Dermis blood vessel endothelial cell (primary cell): ENCODE measurements at places on chromosomes 5 and 9. TPM values are rescaled to one million over a fixed set of nuclear protein-coding genes. Genes with fewer than 3 reads are reported as not detected.

The CACFD1 gene
- 12.8 and 21.4 TPM in 2 replicates for total RNA-seq

The TMC1 gene
- 0.74 and 3.4 TPM in 2 replicates for total RNA-seq

The PCDHB16 gene
- total RNA-seq = 0.17 and 0.23 TPM in 2 replicates

The CNTNAP3B gene
- total RNA-seq = 87.2 and 232 TPM in 2 replicates
